Head of caudate nucleus (tissue), 42 donors: ENCODE measurements at places on chromosomes 2 and 18.

GRCh38 chr2:230991598-230991997 is 4.3 kb upstream of the SPATA3 start:
- DNase-seq, result no peak

GRCh38 chr2:225177098-225177497 is 134.8 kb upstream of the DOCK10 start:
- no peak for DNase-seq

GRCh38 chr2:238512247-238512867 is 85.6 kb downstream of the ASB1 start:
- no peak for DNase-seq

DNA sequence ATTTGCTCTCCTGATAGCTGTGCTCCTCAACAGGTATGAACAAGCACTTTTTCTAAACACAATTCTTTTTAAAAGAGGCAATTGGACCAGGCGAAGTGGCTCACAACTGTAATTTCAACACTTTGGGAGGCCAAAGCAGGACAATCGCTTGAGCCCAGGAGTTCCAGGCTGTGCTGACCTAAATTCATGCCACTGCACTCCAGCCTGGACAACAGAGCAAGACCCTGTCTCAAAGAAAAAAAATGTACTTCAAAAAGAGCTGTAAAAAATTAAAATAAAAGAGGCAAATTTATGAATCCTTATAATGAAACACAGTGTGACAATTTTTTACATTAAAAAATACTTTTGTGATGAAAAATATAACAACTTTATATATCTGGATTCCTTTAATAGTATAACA is 1.8 kb upstream of the FAM124B start:
- no peak for DNase-seq

DNA sequence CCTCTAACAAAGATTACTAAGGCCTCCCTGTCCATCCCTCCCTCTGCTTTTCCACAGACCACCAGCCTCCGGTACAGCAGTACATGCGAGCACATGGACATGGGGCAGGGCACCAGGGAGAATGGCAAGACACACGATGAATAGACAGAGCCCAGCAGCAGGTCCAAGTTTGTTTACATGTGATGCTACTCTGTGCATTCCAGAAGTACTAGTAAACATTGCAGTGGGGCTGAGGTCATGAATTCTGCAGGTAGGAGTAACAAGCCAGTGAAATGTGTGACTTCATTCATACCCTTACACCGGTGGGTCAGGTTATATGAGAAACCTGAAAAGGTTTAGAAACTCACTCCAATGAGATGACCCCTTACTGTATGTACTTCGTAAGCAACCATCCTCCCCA is 205.7 kb downstream of the BCL11A start:
- DNase-seq, result no peak

DNA sequence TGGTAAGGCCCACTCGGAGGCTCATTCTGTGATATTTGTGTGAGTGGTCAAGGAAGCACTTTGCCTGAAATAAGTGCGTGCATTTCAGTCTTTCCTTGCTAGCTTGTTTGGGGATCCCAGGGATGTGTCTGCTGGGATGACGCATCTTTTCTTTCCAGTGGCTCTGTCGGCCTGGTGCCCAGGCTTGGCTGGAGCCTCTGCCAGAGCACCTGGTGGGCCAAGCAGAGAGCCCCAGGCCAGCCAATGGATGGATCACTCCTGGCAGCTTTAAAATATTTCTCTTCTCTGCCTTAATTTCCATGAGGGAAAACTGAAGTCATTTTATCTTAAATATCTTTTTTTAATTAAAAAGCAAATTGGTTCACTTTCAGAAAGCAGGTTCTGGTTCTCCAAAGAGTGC is 501.8 kb upstream of the HS6ST1 start:
- DNase-seq, result no peak
